IMR-90 (cell line): ENCODE measurements at places on chromosomes 3 and 15. TPM values are rescaled to one million over a fixed set of nuclear protein-coding genes. Genes with fewer than 3 reads are reported as not detected.

The FBXO40 gene
- polyA plus RNA-seq = not detected in 2 replicates

The CSPG4 gene
- polyA plus RNA-seq = 28.4 and 35.6 TPM in 2 replicates

- peak overlapping the region; percentile 29; the same call in 1 of the 2 replicates for H3K27ac ChIP-seq
- H3K36me3 ChIP-seq = peaks cover 18% of the 10 kb centered on the region
- H3K4me3 ChIP-seq = no peak overlapping the region
- no peaks in the 10 kb centered on the region for H3K27me3 ChIP-seq
- no peak for DNase-seq
Observed at GRCh38 chr3:45639044-45639392, 44.5 kb downstream of the LIMD1 start.

GRCh38 chr15:49987198-49987785, 131.7 kb downstream of the ATP8B4 start:
- no peaks in the 10 kb centered on the region for H3K36me3 ChIP-seq
- peak overlapping the region; percentile 67; the same call in 1 of the 2 replicates for H3K27ac ChIP-seq
- H3K4me3 ChIP-seq = no peak overlapping the region
- DNase-seq = peak; percentile 20
- no peaks in the 10 kb centered on the region for H3K27me3 ChIP-seq

DNA sequence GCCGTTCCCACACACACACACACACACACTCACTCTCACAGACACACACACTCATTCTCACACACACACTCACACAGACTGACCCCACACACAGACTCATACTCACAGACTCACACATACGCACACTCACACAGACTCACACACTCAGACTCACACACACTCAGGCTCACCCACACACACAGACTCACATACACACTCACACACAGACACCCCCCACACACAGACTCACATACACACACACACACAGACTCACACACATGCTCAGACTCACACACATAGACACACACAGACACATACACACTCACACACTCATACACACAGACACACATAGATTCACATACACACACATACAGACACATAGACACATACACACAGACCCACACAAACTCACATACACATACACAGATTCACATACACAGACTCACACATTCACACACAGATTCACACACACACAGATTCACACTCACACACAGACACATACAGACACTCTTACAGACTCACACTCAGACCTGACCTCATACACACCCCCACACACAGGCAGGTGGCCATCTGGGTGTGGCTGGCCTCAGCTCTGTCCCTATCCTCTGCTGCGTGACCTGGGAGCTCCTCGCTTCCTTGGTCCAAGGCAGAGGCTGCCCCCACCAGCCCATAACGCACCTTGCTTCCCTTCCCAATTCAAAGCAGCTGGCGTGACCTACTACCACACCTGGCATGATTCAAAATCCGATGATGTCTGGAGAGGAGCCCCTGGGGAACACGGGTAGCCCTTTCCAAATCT, 1.9 kb downstream of the C3orf22 start:
- H3K4me3 ChIP-seq = no peak overlapping the region
- no peak for DNase-seq
- no peaks in the 10 kb centered on the region for H3K4me1 ChIP-seq
- H3K36me3 ChIP-seq = no peaks in the 10 kb centered on the region
- peaks cover 14% of the 10 kb centered on the region; the same call in 1 of the 2 replicates for H3K27me3 ChIP-seq

GRCh38 chr3:4831580-4831950, 147.7 kb upstream of the BHLHE40 start:
- no peak overlapping the region for H3K4me3 ChIP-seq
- no peaks in the 10 kb centered on the region for H3K36me3 ChIP-seq
- no peak overlapping the region; the same call in 1 of the 2 replicates for H3K27ac ChIP-seq
- H3K4me1 ChIP-seq = peaks cover 9% of the 10 kb centered on the region
- DNase-seq = no peak

GRCh38 chr3:5431811-5432378, 244.4 kb downstream of the EDEM1 start:
- no peaks in the 10 kb centered on the region for H3K36me3 ChIP-seq
- H3K4me3 ChIP-seq = no peak overlapping the region
- H3K27ac ChIP-seq = no peak overlapping the region
- DNase-seq = no peak
- H3K27me3 ChIP-seq = no peaks in the 10 kb centered on the region

GRCh38 chr15:52227456-52227855, 36.3 kb upstream of the GNB5 start:
- H3K36me3 ChIP-seq = no peaks in the 10 kb centered on the region
- no peak overlapping the region for H3K4me3 ChIP-seq
- peak; percentile 88 for DNase-seq
- H3K4me1 ChIP-seq = no peaks in the 10 kb centered on the region
- H3K27ac ChIP-seq = no peak overlapping the region

GRCh38 chr3:193982258-193982659, 153.7 kb upstream of the HES1 start:
- H3K4me3 ChIP-seq = no peak overlapping the region
- H3K4me1 ChIP-seq = no peaks in the 10 kb centered on the region
- H3K27me3 ChIP-seq = peaks cover 62% of the 10 kb centered on the region
- H3K36me3 ChIP-seq = no peaks in the 10 kb centered on the region

DNA sequence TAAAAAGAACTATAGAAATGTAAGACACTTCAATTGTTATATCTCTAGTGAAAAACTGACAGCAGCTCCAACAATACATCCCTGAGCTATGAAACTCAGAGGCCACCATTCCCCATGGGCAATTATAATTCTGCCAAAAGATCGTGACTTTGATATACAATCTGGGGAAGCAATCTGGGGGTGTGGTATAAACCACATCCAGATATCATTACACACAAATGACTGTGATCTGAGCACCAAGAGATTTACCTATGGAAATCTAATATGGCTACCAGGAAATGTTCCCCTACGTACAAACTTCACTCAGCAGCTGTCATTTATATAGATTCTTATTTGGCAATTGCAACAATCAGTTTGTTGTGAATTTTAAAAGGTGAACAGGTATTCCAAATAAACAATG, 110.3 kb downstream of the FRMD5 start:
- no peaks in the 10 kb centered on the region for H3K27me3 ChIP-seq
- no peaks in the 10 kb centered on the region for H3K36me3 ChIP-seq
- H3K27ac ChIP-seq = no peak overlapping the region
- H3K4me1 ChIP-seq = peaks cover 7% of the 10 kb centered on the region
- H3K4me3 ChIP-seq = no peak overlapping the region
